ENCODE measurements at places on chromosomes 1 and 21. TPM values are rescaled to one million over a fixed set of nuclear protein-coding genes. Genes with fewer than 3 reads are reported as not detected.

GRCh38 chr1:35980090-35980489 is 49.2 kb downstream of the AGO3 start:
- no peak for DNase-seq

GRCh38 chr1:25430967-25431881 is 527 bp downstream of the MACO1 start:
- no peak for DNase-seq

The OR2T33 gene
- not detected for total RNA-seq

GRCh38 chr1:33930346-33931110 is 66.6 kb downstream of the HMGB4 start:
- DNase-seq = no peak

- no peak for DNase-seq
Measured at GRCh38 chr1:20389571-20389970, 96.4 kb downstream of the CAMK2N1 start.

Data from activated naive CD4-positive, alpha-beta T cell treated with anti-CD3 and anti-CD28 coated beads, Interleukin-2, amount 50 U/mL, for 72 hours (primary cell).